ENCODE measurements at places on chromosomes 6 and 20.
A peak's percentile ranks its signal among the peaks of the same experiment; 100 is the strongest.

- DNase-seq, result no peak
These were observed 51.2 kb upstream of the SLC22A1 start for GRCh38 chr6:160070427-160070826.

GRCh38 chr6:7392402-7392801, 2.8 kb downstream of the RIOK1 start:
- no peak for DNase-seq

GRCh38 chr20:61966492-61967244, 99.0 kb downstream of the TAF4 start:
- no peak for DNase-seq

- DNase-seq, result no peak
These were observed 2.5 kb upstream of the WTAP start for GRCh38 chr6:159724778-159725177.

DNA sequence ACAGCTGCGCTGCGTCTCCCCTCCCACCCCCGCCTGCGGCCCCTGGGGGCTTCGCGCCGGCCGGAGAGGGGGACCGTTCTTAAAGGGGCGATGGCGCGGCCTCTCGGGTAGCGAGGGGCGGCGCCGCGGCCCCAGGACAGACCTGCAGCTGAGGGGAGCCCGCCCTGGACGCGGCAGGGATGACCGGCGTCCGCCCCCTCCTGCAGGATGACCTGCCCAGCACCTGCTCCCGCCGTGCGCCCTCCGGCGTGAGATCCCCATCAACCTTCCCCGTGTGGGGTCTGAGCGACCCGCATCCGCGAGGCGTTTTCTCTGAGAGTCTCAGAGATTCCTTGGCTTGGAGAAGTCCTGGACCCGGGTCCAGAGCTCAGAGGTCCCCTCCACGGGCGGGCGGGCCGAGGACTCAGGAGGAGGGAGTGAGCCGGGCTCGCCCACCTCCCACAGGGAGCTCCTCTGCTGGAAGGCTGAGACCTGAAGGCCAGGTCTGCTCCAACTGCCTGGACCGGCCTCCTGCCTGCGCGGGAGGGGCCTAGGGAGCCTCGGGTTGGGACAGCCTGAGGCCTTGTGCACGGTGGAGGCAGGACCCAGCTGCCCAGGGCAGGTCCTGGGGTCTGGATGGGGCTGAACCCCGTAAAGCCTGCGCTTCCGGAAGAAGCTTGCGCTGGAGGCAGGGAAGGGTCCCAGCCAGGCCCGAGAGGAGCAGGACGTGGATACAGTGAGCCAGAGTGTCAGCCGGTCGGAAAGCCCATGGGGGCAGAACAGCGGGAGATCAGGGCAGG, 532 bp upstream of the NKAIN4 start:
- no peak for DNase-seq

GRCh38 chr6:36697481-36697903, at the start of gene RAB44:
Gene RAB44 (plus strand): TSS chr6:36697826. CDS start chr6:36704236, 6,410 bp downstream.
- no peak for DNase-seq

DNA sequence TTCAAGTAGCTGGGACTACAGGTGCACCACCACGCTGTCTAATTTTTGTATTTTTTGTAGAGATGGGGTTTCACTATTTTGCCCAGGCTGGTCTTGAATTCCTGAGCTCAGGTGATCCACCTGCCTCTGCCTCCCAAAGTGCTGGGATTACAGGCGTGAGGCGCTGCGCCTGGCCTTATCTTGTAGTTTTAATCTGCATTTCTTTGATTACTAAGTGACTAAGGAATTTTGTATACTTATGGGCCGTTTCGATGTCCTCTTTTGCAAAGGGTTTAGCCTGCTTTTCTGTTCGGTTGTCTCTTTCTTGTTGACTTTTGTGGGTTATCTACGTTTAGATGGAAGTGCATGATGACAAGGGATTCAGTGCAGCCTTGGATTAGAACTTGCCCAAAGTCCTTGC, 500.6 kb downstream of the QKI start:
- no peak for DNase-seq

DNA sequence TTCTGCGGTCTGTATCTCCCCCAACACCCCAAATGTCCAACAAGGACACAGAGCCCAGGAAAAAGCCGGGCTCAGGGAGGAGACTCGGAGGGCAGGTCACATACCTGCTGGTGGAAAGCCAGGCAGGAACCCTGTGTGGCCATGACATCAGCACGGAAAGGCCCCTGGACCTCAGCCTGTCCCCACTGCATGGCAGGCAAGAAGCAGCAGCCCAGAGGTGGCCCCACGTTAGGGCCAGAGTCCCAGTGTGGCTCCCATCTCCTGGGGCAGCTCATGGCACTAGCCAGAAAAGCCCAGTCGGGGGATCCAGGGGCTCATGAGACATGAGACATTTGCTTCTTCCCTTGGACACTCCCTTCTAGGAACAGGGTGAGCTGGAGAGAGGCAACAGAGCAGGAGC, 258.7 kb downstream of the DLL1 start:
- no peak for DNase-seq

GRCh38 chr20:62761759-62762131, 34.5 kb upstream of the MRGBP start:
- DNase-seq, result no peak

DNA sequence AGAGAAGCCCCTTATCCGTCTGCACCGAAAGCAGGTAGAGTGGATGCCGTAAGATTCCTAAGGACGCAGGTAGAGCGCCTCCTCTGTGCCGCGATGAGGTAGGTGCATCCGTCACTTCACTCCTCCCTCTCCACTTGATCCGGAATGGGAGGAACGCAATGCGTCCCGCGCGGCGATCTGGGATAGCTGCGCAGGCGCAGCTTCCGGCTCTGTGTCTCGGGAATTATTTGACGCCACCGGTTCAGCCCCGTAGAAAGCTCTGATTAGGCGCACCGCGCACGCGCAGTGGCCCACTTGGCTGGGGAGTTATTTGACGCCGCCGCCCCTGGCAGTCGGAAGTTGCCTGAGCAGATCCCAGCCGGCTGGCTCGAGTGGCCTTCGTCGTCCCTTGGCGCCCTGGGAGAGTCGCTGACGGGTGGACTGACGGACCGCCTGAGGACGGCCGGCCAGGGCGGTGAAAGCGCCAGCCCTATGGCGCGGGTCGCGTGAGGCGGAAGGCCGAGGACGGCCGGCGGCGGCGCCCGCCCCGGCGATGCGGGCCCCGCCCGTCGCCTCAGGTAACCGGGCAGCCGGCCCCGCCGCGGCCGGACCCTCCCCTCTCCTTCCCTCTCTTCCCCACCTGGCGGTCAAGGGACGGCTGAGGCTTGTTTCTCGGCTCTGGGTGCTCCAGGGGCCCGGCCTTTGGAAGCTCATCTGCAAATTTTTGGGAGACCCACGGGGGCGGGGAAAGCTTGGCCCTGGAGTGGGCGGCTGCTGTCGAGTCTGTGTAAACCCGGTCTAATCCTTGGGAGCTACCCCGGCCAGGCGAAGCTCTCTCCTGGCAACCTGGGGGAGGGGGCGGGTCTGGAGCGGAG, at the start of gene RALGAPB:
TSS of gene RALGAPB (plus strand) at position 331 of the 854 bp plus-strand sequence. CDS start 15,590 bp downstream, outside the sequence.
- DNase-seq, result peak; percentile 98

- DNase-seq, result no peak
These were observed 127.2 kb downstream of the MTHFD1L start for GRCh38 chr6:150992703-150993102.

DNA sequence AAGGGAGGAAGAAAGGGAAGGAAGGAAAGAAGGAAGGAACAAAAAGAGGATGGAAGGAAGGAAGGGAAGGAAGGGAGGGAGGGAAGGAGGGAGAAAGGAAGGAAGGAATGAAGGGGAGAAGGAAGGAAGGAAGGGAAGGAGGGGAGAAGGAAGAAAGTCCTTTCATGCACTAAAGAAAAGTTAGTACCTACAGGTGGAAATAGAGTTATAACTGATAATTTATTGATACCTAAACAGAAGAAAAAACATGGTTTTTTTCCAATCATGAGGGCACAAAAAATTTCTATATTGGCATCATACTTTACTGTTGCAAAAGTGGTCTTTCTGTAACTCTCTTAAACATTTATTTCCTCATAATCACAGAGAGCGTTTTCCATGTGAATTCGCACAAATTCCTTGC, 659.4 kb downstream of the MAFB start:
- DNase-seq, result no peak

GRCh38 chr6:35449287-35449881, 2.8 kb upstream of the FANCE start:
- peak; percentile 78 for DNase-seq

DNA sequence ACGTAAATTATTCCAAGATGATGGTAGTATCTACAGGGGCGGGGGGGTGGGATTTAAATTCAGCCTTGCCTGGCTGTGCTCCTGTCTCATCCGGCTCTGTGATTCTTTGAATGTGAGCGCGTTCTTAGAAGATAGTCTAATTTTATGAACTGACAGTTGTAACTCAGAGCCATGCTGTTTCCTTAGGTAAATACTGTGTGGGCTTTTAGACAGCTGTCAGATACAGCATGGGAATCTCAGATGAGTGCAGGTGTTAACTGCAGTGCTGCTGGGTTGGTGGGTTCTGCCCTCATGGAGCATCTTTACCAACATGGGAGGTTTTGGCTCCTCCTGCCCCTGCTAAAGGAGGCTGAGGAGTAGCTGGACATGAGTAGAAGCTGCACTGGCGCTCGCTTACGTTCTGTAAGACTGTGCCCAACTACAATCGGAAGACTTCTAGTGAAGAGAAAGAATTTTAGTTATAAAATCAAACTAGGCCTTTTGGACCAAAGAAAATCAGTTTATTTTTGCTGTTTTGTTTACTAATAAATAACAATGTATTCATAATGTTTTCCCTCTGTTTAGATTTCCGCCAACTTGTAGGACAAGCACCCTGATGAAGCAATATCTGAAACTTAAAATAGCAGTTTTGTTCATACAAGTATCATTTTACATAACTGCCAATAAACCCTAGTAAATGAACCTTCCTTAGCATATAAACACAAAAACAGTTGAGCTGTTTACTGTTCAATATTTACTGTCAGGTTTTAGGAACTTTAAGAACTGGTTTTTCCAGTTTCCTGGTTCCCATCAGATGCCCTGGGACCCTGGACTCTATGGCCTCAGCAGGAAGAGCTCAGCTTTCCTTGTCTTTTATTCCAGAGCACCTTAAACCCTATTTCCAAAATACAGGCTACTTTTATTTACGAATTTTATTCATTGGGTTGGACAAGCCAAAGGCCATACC, 66.1 kb downstream of the FAM120B start:
- DNase-seq, result no peak

GRCh38 chr20:57313230-57313629, 16.4 kb upstream of the SPO11 start:
- no peak for DNase-seq

DNA sequence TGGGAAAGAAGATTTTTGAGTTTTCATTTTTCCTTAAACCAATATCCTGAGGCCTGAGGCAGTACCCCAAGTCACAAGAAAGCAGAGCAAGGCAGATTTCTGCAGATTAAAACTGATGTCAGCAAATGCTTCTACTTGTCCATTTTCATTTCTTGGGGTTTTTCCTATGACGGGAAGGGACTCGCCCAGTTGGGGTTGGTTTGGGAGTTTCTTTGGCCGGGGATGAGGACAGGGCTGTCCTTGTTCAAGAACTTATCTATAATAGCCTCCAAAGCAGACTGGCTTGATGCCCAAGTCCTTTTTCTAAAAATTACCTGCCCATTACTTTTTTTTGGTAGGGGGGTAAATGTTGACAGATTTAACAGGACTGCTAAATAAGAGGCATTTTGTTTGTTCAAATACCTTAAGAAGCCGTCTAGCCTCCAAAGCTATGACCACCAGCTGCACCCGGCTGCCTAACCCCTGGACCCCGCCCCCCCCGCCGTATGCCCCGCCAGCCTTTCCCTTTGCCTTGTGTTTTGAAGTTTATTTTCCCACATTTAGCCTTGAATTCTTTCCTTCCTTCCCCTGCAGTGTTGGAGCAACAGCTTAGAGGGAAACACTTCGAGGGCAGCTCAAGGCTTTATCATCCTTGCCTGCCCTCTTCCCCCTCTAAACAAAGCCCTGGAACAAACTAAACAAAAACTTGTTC, 2.5 kb downstream of the KCNK5 start:
- no peak for DNase-seq

DNA sequence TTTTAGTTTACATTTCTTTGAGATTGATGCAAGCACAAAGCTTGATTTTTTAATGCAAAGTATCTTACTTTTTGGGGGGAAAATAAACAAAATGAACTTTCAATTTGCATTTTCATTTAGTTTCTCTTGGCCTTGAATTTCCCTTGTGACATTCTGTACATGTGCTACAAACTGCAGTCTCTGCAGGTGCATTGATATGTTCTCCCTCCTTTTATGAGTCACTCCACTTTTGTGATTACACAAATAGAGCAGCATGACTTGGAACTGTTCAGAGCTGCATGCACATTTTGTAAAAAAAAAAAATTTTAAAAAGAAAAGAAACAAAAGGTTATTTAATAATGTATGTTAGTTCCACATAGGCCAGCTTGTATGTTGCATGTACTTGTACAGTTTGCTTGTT, 220.0 kb upstream of the KCNQ5 start:
- DNase-seq, result no peak

DNA sequence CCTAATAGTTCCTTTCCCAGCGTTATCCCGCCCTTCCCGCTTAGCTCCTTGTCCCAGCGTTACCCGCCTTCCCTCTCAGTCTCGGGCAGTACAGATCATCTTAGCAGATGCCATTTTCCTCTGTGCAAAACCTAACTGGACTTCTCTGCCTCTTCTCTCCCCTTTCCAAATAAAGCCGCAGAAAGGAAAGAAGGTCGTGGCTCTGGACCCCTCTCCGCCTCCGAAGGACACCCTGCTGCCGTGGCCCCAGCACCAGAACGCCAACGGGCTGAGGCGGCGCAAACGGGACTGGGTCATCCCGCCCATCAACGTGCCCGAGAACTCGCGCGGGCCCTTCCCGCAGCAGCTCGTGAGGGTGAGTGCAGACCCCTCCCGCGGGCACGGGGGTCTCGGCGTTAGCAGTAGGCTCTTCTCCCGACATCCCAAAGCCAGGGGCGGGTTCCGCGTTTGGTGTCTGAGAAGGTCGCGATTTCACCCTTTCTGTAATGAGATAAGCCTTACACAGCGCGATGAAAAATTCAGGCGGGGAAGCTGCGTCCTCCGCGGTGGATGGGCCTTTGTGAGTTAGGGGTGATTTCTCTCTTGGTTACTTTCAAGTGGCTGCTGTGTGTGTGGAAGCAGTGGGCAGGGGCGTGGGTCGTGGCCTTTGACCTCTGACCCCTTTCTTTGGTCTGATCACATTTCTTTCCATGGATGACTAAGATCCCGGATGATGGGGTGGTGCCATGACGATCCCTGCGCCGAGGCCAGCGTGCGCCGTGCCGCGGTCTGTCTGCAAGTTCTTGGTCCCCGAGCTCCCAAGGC, 292.7 kb downstream of the TAF4 start:
- DNase-seq, result no peak

- DNase-seq, result no peak
These were observed 477.5 kb downstream of the GJA1 start for GRCh38 chr6:121912905-121913304.

DNA sequence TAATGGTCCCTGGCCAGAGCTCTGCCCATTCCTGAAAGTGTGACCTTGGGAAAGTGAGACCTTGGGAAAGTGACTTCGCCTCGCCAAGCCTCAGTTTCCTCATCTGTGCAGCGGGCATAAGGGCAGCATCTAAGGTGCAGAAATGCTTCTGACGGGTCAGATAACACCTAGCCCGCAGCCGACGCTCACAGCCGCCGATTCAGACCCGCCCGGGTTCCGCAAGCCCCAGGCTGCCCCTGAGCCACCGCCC, 486 bp downstream of the FKBP1A start:
- DNase-seq, result no peak

- no peak for DNase-seq
These were observed 31.9 kb upstream of the ZNF831 start for GRCh38 chr20:59131551-59132285.

Measured in CD4-positive, alpha-beta T cell treated with Interleukin-4 for 4 hours (primary cell).